ENCODE measurements at places on chromosomes 16 and 17.
A peak's percentile ranks its signal among the peaks of the same experiment; 100 is the strongest.

DNA sequence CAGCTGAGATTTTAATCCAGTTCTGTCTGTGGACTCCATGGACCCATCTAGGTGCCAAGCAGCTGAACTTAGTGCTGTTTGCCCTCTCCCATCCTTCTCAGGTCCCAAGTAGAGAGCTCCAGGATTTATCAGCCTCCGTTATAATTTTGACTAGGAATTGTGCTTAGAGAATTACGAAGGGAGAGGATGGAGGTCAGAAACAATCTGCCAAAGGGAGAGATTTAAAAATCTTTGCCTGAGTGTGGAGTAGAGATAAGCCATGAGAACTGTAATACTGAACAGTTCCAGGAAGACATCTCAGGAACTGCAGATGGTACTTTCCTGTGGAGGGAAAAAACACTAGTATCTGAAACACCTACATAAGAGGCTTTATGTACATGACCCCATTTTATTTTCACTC, 27.0 kb downstream of the CEP95 start:
- DNase-seq, result no peak

DNA sequence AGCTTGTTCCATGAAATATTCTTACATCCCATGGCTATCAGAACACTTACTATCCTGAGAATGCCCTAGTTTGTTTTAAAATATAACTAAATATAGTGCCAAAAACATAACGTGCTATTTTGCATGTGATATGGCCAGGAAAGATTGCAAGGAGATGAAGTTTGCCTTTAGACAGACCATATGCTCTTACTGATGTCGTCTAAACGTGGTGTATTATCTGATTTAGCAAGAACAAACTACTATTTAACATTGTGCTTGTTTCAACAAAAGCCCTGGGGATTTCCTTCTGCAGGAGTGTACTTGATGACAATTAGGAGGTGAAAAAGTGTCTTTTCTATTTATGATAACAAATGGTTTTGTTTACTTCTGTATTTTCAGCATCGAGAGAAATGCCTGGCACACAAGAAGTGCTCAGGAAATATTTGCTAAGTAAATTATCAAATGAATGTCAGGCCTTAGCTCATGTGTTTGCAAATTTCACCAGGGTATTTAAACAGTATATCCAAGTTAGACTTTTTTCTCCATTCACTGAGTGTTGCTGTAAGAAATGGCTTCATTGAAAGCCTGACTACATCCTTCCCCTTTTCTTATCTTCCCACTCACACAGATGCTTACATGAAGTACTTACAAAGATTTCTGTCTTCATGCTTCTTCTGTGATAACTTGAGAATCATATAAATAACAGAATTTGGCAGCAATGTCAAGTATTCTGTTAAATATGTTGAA, 1033.6 kb downstream of the CDH8 start:
- DNase-seq, result no peak

- no peak for DNase-seq
These were observed 690 bp downstream of the RHOT1 start for GRCh38 chr17:32142857-32143526.

DNA sequence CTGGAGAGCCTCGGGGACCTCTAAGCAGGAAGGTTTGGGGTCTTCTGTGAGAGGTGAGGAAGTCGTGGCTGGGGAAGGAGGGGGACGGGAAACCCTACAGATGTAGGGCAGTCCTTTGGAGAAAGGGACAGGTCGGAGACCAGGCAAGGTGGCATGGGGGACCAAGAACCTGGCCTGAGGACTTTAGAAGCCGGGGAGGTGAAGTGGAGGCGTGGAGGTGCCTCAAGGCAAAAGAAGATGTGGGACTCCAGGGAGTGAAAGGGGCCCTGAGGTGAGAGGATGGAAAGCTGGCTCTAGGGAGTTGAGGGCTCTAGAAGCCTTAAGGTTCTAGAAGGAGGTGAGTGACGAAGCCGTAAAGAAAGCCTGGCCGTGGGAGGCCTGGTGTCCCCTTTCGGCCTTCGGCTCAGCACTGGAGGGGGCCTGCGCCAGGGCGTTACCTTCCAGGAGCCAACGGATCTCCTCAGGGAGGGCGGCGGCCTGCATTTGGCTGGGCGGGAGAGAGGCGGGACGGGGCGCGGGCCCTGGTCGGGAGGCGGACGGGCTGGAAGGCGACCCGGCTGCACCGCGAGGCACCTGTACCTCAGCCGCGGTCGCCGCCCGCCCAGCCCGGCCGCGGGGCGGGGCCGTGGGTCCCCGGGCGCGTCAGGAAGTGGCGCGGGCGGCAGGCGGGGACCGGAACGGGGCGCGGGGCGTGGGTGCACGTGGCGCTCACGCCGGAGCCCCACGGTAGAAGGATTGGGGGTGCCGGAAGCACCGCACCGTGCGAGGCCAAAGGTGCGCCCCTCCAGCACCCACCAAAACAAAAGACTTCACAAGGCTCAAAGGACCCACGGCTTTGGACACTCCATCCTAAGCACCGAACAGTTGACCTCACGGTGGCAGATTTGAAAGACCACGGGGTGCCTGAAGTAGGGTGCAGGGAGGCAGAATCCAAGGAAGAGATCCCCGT, at the start of gene SKAP1:
TSS of gene SKAP1 (minus strand) at position 577 of the 949 bp plus-strand sequence.
- DNase-seq, result peak; percentile 35

GRCh38 chr16:31127182-31127581, 8.3 kb downstream of the PRSS8 start:
- no peak for DNase-seq

DNA sequence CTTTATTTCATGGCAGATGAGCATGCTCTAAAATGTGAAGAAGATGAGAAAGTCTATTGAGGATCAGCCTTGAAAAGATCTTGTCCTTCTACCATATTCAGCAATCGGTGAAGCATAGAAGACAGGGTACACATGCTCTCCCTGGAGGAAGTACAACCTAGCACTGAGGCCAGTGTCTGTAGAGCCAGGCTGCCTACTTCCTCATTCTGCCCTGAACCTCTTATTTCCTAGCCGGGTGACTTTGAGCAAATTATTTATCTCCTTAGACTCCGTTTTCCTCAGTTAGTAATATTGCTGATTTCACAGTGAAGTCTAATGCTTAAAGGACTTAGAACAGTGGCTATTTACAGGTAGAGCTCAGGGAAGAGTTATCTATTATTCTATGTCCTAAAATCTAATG, 58.4 kb downstream of the TMEM100 start:
- DNase-seq, result no peak

DNA sequence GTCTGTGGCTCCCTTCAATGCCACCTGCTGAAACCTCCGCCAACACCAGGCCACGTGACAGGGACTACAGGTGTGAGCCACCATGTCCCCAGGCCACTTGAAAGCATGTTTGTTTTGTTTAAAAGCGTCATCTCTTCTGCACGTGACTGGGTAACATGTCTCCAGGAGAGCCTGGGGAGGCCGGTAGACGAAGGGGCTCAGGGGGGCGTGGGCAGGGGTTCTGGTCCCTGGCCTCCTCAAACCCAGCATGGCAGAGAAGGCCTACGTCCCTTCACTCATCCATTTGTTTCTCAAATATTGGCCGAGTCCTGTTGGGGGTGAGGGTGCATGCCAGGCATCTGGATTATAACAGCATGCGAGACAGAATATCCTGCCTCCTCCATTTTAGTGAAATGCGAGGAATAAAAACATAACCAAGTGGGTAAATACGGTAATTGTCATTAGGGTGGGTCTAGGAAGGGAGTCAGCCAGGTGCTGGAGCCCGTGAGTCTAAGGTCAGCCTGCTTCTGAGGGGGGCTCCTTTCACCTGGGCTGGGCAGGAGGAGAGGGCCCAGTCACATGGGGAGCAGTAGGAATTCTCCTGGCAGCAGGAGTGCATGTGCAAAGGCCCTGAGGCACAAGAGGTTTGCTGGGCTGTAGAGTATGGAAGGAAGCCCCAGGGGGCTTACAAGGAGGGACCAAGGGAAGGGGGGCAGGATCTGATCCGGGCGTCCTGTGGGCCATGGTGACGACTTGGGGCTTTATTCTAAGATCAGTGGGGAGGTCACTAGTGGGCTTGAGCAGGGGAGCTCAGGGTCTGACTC, 26.8 kb upstream of the CIBAR2 start:
- no peak for DNase-seq

GRCh38 chr16:75354170-75354569, 79.1 kb downstream of the CFDP1 start:
- no peak for DNase-seq

GRCh38 chr16:66899945-66900710, 18.6 kb downstream of the CDH16 start:
- no peak for DNase-seq

DNA sequence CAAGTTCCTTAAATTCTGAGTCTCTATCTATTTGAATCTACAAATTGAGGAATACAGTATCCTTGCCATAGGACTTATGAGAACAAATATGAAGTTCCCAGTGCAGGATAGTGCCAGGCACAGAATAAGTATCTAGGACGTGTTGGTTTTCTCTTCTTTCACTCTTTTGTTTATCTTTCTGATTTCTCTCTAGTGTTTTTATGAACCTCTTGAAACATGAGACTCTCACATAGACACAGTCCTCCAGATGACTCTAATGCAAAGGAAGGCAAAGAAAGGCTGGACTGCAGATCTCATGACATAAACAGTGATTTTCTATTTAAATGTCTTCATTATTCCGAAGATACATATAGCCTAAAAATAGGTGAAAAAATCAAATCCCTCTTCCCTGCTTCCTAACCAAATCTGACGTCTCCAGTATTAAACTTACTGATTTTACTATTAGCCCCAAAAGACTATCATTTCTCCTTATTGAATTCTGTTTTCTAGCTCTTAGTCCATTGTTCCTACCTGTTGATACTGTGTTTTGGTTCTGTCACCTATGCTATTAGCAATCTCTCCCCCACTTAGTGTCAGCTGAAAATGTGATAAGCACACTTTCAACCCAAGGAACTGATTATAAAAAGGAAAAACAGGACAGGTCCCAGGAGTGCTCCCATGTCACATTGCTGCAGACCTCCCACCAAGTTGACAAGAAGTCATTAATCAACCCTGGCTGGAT, 24.9 kb upstream of the ADAMTS18 start:
- DNase-seq, result no peak

DNA sequence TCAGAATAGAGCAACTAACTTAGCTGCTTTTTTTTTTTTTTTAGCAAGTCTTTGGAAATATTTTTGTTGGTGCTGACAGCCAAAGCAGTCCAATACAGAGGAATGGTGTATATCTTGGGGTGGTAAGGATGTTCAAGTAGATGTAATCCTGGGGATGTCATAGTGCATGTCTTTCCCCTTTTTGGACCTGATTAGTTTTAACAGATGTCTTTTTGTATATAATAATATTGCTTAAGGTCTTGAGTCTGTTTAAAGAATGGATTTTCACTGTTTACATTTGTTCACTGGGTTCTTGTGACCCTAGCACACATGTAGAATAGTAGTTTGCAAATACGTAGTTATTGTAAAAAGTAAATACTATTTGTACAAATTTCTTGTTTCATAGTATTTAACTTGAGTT, 7.9 kb downstream of the TAF15 start:
- no peak for DNase-seq

GRCh38 chr17:60169921-60170817, 20.4 kb downstream of the CA4 start:
- no peak for DNase-seq

DNA sequence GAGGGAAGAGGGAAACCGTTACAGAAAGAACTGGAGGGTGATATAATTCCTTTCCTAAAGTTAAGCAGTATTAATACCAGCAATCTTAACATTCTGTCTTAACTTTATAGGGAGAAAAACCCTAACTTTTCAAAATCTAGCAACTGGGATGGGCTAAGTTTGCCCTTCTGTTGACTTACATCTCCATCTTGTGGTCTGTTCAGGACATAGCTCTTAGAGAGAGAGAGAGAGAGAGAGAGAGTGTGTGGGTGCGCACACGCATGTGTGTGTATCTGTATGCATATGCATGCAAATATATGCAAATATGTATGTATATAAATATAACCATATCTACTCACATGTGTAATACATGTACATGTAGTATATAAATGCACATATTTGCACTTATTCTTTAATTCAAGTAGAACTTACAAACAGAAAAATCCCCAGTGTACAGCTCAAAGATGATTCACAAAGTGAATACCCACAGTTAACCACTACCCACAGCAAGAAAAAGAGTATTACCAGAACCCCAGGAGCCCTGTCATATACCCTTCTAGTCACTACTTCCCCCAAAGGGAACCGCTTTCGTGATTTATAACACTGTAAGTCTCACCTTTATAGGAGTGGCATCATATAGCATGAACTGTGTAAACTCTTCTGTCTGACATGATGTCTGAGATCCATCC, 46.5 kb downstream of the STX8 start:
- no peak for DNase-seq

- DNase-seq, result no peak
These were observed 154.0 kb upstream of the MAF start for GRCh38 chr16:79754501-79754900.

DNA sequence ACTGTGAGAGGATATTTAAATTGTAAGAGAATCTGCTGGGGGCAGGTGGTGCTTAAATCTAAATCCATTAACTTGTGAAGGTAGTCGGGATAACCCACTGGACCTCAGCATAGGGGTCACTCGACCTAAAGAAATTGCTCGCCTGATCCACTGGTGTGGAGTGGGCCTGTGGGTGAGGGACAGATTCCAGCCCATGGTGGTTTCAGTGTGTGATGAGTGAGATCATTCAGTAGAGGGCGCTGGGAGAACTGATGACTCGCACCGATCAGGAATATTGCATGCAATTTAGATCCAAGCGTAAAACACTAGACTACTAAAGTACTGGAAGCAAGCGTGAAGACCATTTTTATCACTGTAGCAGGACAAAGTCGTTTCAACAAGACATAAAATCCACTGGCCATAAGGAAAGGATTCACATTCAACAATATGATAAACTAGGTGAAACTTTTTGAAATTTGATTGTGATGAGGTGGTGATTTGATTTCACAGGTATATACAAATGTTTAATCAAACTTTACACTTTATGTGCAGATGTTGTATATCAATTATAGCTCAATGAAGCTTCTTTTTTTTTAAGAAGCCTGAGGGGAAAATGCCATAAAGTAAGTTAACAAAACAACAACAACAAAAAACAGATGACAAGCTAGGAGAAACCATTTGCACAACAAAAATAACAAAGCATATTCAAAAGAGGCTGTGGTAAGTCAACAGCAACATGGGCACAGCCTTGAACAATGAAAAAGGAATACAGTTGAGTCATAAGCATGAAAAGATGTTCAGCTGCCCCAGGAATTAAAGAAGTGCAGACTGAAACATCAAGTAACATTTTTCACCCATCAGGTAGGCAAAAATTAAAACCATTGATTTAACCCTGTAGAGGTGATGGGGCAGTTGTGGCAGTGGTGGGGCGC, 7.5 kb upstream of the TMEM170A start:
- no peak for DNase-seq

GRCh38 chr17:38852771-38853291, 690 bp downstream of the RPL23 start:
- no peak for DNase-seq
